Stimulated activated naive CD8-positive, alpha-beta T cell treated with anti-CD3 and anti-CD28 coated beads, Interleukin-15, Interleukin-2, amounts not matched to agents 100 U/mL and 50 U/mL, for 24 hours (primary cell): ENCODE measurements at places on chromosomes 3 and 15.

- DNase-seq, result no peak
Observed at GRCh38 chr3:9595877-9596276, 42.3 kb upstream of the LHFPL4 start.

DNA sequence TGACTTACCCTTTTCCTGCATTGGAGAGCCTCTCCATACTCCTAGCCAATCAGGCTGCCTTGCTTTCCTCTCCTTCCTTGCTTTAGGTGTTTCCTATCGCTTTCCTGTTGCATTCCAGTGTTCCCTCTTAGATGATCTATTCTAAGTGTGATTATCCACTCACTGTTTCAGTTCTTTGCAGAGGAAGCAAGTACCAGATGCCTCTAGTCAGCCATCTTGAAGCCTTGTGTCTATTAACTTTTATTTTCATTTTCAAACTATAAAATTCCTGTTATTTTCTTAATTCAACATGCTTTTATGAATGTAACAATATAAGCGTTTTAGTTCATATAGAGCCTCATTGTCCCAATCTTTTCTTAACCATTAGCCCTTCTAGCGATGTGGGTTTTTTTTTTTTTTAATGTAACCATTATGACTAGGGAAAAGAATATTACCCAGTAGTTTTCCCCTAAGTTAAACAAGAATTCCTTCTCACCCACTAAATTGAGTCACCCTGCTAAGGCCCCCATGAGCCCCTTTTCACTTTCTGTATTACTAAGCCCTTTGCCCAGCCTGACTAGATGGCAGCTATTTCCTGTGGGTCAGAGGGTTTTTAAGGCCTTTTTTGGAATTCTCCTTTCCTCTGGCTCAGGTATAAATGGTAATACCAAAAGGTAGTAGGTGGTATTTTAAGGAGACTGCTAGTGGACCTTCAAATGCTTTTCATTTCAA is 229.4 kb upstream of the CTNNB1 start:
- no peak for DNase-seq

DNA sequence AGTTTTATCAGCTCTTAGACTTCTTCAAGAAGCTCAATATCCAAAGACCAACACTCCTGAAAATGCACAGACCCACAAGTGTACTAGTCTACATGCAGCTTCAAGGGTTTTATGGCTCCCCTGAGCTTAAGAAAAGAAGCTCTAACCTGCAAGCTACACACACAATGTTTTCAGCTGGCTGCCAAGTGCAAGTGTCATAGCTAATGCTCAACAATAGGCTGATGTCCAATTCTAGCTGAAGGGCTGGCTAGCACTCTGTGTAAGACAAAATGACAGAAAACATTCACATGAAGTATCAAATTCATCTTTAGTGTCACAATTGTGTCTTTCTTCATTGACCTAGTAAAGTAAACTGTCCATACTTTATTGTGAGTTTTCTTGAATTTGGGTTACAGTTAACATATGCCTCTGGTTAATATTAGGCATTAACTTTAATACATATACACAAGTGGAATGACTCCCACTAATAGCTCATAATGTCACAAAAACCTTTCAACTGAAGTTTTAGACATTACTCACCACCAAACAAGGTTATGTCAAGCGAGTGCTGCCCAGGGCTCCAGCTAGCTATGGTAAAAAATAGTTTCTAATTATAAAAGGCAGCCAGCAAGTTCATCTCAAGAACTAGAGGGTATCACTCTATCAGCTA is 15.1 kb downstream of the ABI3BP start:
- no peak for DNase-seq

- no peak for DNase-seq
Observed at GRCh38 chr3:166248784-166249183, 411.6 kb upstream of the BCHE start.

- DNase-seq, result no peak
Observed at GRCh38 chr15:100928632-100929280, 9.6 kb downstream of the LRRK1 start.

- DNase-seq, result no peak
Observed at GRCh38 chr3:144463911-144464310, 492.3 kb downstream of the DIPK2A start.

DNA sequence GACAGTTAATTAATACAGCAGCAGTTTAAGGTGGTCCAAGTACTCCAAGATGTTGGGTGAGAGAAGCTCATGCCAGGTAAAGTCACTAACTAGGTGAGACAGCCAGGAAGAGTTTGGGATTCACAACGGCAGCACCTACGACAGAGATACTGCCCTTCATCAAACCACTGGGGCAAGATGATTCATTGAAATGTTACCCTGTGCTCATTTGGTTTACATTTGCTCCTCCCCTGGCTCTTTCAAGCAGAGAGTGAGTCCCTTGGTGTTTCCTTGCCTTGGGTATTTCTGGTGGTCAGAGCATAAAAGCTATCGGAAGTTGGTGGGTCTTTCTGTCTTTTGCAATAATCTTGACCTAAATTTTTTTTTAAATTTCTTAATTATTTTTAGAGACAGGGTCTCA is 19.9 kb upstream of the PDE8A start:
- no peak for DNase-seq
